ENCODE measurements at places on chromosomes 5 and 9. TPM values are rescaled to one million over a fixed set of nuclear protein-coding genes. Genes with fewer than 3 reads are reported as not detected.

GRCh38 chr9:122309861-122310260 lies 45.2 kb downstream of the MRRF start:
- no peak for ATAC-seq

GRCh38 chr5:178222292-178222691 lies 10.3 kb downstream of the PHYKPL start:
- ATAC-seq: no peak

DNA sequence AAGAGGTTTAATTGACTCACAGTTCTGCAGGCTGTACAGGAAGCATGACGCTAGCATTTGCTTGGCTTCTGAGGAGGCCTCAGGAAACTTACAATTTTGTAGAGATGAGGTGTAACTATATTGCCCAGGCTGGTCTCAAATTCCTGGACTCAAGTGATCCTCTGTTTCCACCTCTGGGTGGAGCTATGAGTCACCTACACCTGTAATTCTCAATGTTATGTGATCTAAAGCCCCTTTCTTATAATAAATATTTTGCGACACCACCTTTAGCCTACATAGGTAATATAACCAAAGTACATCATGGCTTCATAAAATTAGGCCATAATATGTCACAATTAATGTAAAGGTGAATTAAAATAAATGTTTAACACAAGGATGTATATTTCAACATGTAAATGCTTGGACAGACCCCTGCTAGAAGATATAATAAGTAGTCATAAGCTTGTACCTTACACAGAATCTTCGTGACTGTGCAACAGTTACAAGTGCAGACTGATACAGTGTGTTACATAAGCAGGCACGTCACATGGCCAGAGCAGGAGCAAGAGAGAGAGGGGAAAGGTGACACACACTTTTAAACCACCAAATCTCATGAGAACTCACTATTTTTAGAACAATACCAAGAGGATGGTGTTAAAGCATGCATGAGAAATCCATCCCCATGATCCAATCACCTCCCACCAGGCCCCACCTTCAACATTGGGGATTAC lies 29.8 kb upstream of the SPINK4 start:
- peak; percentile 37 for ATAC-seq

DNA sequence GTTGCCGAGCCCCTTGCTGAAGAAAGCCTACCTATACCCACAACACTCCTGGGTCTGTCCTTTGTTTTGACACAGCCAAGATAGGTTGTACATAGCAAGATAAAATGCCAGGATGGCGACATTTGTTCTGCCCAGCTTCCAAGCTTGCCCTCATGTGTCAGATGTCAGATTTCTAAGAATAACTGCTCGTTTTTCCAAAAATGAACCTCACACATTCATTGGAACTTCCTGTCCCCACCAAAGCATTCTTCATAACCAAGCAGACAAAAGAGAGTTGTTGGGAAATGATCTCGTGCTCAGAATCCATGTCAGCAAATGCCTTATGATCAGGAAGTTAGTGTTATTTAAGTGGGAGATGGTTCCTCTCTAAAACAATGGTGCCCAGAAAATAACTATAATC lies 210.1 kb downstream of the ZNF608 start:
- no peak for ATAC-seq

GRCh38 chr9:38117651-38118050 lies 48.6 kb upstream of the SHB start:
- no peak for ATAC-seq

- no peak for ATAC-seq
Observed at GRCh38 chr9:21974343-21974721, 19.9 kb downstream of the CDKN2A start.

- ATAC-seq: peak; percentile 43
Observed at GRCh38 chr9:136342181-136343120, 15.1 kb downstream of the GPSM1 start.

DNA sequence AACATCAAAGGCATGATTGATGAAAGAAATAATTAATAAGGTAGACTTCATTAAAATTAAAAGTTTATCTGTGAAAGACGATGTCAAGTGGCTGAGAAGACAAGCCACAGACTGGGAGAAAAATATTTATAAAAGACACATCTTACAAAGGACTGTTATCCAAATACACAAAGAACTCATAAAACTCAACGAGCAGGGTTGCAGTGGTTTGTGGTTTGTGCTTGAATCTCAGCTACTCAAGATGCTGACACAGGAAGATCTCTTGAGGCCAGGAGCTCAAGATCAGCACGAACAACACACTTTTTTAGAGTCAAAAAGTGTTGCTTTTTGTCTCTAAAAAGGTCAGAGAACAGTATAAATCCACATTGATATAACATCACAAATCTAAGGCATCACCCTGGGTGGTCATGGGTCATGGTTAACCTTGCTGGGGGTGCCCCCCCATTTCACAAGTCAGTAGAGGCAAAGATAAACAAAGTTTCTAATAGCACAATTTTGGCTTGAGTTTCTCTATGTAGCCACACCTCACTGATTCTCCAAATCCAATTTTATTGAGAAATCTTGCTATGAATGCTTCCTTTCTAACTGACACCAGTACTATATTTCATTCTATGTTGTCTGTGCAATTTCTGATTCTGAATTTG lies 342.9 kb upstream of the RPS23 start:
- ATAC-seq: no peak

DNA sequence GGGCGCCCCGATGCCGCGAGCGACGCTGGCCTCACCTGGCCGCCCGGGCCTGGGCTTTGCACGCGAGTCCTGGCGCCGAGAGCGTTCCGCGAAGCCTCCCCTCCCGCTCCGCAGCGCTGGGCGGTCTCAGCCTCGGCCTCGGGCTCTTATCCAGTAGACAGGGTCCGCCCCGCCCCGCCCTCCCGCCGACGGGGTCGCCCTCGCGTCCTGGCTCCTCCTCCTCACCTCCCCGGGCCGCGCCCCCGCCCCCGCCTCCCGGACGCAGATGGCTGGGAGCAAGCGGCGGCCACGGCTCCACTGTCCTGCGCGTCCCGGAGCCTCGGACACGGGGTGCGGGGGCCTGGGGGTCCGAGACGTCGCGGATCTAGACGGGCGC lies at the start of gene SLC6A3:
Gene SLC6A3 (minus strand): TSS at position 128 of the 376 bp plus-strand sequence. CDS start 2,243 bp downstream, outside the sequence.
- ATAC-seq: no peak

- ATAC-seq: no peak
Observed at GRCh38 chr5:124156415-124156996, 589.9 kb downstream of the ZNF608 start.

GRCh38 chr9:69818750-69819345 lies 1.8 kb upstream of the CFAP95 start:
- no peak for ATAC-seq

DNA sequence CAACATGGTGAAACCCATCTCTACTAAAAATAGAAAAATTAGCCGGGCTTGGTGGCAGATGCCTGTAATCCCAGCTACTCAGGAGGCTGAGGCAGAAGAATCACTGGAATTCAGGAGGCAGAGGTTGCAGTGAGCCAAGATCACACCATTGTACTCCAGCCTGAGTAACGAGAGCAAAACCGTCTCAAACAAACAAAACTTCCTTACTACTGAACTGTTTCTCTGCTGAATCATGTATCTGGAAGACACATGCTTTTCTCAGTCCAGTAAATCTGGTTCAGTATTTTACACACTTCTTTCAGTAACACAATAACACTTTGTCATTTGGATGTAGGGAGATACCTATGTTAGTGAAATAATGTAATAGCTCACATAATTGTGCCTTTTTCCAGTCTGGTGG lies 7.9 kb downstream of the TRMT10B start:
- peak; percentile 52 for ATAC-seq

- ATAC-seq: no peak
Observed at GRCh38 chr5:31993165-31993961, 180.8 kb downstream of the GOLPH3 start.

DNA sequence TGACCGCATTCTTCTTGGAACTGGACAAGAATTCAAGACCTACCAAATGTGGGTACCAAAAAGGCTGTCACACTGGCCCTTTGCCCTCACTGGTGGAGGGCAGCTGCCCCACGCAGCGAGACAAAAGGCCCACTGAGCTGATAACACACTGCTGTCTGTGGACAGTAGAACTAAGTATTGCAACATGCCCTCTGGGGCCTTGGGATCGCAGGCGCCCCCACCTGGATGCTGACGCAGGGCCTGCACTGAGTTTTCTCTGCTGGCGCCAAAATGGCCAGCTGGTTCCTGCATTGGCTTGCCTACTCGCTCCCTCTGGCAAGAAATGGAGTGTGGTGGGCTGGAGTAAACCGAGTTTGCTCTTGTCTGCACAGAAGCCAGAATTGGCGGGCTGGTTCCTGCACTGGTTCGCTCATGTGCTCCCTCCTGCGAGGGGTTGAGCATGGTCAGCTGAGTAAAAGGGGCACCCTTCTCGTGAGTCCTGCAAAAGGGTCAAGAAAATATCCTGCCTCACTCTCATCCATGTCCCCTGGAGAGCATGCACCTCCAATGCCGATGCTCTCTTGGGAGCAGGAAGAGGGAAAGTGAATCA lies 55.7 kb downstream of the NXNL2 start:
- ATAC-seq: no peak

The FOXD4L3 gene
- not detected for total RNA-seq

The PRRC1 gene
- 31.2 TPM for total RNA-seq

The TIGD6 gene
- 2.6 TPM for total RNA-seq
